Occipital lobe (tissue), 3 donors: ENCODE measurements at places on chromosomes 6 and 20.

DNA sequence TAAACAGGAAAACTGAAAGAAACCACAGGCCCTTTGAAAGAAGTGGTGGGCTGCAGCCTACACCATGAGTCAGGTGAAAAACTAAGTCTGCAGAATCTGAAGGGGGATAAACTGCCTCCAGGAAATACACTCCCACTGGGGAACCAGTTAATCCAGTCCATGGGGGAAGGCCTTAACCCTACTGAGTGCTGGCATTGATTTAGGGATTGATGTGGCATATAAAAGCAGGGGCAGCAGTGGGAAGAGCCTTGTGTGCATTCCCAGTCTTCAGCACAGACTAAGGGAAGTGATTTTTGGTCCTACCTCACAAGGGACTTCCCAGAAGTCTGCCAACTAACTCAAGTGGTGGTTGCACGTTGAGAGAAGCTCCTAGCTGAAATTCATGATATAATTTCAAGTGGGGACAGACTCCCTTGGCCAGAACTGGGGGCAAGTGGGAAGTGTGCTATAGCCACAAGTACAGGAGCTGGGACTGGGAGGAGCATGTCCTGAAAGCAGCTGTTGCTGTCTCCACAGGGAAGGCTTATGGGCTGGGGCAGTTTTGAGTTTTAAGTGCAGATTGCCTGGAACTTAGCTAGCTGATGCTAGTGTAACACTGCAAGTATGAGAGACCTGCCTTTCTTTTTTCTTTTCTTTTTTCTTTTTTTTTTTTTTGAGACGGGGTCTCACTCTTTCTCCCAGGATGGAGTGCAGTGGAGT is 31.2 kb downstream of the CITED2 start:
- DNase-seq = no peak

DNA sequence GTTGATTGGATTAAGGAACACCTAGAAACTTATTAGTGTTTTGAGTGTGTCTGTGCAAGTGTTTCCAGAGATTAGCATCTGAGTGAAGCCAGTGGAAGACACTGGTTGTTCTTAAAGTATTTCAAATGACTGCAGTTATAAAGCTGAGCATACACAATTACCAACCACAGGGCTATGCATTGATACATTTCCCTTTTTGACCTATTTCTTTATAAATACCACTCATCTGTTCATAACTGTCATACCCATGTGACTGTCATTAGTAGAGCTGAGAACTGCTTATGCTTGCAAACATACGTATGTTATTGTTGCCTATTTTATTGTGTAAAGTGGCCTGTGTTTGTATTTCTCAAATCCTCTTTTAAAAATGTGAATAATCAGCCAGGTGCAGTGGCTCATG is 15.3 kb upstream of the ZC3H12D start:
- DNase-seq = no peak

DNA sequence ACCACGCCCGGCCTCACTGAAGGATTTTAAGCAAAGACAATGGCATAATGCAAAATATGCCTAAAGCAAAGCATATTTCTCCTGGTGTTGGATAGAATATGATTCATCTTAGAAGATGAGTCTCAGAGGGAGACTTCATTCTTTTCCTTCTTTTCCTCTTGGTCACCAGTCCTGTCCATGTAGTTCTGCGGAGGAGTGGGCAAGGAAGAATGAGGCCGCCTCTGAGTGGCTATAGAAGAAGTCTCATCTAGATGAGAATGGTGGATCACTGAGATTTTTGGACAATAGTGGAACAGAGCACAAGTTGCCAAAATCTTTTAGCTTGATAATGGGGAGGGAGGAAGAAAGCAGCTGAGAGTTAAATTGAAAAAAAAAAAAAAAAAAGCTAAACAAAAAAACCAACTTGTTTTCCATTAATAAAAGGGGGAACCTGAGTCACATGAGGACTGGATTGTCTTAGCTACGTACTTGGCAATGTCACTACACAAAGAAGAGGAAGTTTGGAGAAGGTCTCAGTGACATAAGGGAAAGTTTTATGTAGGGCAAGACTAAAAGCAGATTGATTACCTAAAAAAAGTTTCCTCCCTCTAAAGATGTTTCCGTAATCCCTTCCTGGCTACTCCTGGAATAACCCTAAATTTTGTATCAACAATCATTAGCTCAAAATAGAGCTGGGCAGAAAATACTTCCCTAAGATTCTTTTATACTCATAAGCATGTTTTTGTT is 6.0 kb downstream of the CD83 start:
- DNase-seq = no peak

DNA sequence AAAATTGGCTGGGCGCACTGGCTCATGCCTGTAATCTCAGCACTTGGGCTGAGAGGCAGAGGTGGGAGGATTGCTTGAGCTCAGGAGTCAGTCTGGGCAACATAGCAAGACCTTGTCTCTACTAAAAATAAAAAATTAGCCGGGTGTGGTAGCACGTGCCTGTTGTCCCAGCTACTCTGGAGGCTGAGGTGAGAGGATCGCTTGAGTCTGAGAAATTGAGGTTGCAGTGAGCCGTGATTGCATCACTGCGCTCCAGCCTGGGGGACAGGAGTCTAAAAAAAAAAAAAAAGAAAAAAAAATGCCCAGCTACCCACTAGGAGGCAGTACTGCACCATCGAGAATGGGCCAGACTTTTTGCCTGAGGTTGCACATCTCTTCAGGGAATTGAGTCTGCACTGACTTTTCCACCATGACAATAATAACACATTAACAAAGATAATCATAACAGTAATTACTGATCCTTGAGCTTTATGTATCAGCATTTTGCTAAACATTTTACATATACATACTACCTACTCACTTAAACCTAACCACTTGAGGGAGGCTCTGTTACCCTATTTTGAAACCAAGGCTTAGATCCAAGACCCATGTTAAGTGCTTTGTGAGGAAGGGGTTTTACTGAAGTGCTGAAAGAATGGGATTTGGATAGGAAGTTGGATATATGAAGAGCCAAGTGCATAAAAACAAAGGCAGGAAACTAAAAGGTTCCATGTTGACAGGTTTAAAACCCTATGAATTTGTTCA is 21.0 kb downstream of the SRSF3 start:
- no peak for DNase-seq

- DNase-seq = no peak
These were observed 78.4 kb downstream of the GFRAL start for GRCh38 chr6:55405474-55406235.

- no peak for DNase-seq
These were observed 162.3 kb downstream of the MRPL14 start for GRCh38 chr6:43964659-43965570.
